ENCODE measurements at places on chromosomes 1 and 21.

DNA sequence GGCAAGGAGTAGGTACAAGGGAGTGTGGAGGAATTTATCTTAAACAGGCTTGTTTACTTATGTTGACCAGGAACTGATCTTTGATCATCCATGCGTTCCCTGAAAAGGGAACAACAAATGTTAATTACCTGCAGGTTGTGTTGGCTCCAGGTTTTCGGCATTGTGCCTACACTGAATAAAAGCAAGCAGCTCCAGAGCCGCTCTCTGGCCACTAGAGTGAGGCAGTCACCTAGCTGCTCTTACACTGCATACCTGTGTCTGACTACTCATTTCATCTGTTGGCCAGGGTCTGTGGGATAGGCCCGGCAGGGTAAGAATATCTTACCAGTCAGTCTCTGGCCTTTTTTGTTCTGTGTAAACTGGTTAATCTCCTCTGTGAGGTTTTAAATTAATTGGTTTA is 183.6 kb downstream of the HFM1 start:
- no peak for DNase-seq

DNA sequence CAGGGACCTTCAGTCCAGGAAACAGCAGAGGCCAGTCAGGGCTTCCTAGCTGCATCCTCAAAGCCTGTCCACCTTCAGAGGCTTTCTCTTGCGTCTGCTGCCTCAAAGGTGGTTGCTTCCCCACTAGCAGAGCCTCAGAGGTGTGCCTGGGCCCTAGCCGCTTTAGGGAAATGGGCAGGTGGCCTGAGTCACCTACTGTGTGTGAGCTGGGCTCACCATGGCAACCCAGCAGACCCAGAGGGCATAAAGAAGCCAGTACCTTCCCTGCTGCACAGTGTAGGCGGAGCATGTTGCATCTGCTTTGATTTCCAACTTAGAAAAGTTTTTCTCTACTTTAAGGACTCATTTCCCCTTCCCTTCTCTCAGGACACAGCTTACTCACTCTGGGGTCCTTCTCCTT is 12.5 kb downstream of the SLC9A1 start:
- DNase-seq, result no peak

DNA sequence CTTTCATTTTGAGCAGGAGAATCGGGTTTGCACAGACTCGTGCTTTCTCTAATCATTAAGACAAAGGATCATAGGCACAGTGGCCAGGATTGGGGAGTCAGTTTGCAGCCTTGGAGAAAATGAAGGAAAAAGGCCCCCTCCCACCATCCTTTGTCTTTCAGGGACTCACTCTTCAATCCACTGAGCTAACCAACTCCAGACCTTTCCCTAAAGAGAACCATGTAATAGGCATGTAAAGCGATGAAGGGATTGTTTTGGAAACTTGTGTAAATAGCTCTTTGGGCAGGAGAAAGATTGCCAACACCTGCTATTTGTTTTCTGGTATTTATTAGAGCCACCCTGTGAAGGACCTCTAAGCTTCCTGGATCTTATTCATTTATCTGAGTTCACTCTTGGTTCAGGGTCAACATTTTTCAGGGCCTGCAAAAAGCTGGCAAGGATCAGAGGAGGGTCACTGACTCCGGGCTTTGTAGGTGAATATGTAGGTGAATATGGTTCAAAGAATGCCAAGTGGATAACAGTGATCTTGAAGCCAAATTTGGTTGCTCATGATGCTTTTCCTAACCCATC is 192.6 kb upstream of the FGGY start:
- DNase-seq, result peak; percentile 22

DNA sequence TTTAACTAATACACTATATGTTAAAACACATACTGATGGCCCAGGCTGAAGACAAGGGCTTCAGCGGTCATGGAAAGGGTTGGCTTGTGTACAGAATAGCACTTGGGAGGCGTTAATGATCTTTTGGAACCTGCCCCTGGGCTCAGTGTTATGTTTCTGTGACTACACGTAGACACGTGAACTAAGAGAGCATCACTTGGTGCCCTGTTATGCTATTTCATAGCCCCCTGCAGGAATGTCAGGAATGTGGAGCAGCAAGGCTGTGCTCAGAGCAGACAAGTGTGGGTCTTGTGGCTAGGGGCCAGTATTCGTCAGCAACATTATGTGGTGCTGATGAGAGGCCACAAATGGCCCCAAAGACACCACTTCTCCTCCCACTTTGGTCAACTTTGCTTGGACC is 132.4 kb downstream of the MAP3K21 start:
- no peak for DNase-seq

- DNase-seq, result no peak
Observed at GRCh38 chr1:202623075-202623474, 87.2 kb downstream of the SYT2 start.

DNA sequence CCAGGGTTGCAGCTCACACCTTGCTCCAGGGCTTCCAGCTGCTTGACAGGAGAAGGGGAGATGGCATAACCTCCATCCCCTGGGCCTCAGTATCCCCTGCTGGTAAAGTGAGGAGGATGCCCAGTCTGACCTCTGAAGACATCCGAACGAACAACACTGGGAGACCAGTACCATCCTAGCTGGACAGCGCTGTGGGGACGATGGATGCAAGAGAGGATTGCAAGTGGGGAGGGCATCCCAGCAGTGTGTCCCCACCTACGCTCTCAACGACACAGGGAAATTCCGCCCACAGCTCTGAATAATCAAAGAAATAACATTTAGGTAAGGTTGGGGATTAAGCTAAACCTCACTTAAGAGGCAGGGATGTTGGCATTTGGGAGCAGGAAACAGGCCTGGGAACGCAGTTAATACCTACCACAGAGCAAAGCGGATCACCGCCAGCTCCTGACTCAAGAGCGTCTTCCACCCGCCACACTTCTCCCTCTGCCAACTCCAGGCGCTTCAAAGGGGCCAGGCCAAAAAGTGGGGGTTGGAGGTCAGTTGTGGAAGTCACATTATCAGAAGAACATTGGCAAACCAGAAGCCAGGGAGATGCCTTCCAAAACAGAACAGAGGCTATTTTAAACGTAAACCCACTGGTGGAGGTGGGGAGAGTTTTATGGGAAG is 47.6 kb downstream of the SSBP3 start:
- DNase-seq, result no peak

DNA sequence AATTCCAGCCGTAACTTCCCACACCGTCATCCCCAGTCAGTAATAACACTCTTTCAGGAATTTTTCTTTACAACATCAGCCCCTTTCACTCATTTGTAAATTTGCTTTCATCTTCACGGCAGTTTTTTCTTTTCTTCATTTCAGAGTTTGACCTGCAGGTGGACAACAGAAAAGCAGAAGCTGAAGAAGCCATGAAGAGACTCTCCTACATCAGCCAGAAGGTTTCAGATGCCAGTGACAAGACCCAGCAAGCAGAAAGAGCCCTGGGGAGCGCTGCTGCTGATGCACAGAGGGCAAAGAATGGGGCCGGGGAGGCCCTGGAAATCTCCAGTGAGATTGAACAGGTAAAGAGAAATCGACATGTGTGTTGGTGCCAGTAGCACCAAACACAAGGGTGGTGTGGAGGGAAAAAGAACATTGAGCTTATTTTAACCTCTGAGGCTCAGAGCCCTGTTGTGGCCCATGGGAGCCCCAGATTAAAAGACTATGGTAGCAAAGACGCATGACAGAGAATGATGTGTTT is 53.2 kb downstream of the LAMC2 start:
- DNase-seq, result no peak

DNA sequence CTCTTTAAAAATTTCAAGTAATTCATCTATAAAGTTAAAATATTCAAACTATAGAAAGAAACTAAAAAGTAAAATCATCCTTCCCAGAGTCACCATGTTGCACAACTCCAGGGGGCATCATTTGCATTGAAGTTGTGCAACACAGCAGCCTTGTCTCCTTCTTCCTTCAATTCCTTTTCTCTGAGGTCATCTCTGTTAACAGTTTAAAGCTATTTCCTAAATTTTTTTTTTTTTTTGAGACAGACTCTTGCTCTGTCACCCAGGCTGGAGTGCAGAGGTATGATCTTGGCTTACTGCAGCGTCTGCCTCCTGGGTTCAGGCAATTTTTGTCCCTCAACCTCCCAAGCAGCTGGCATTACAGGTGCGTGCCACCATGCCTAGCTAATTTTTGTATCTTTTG is 7.1 kb downstream of the RHBG start:
- DNase-seq, result peak; percentile 52

DNA sequence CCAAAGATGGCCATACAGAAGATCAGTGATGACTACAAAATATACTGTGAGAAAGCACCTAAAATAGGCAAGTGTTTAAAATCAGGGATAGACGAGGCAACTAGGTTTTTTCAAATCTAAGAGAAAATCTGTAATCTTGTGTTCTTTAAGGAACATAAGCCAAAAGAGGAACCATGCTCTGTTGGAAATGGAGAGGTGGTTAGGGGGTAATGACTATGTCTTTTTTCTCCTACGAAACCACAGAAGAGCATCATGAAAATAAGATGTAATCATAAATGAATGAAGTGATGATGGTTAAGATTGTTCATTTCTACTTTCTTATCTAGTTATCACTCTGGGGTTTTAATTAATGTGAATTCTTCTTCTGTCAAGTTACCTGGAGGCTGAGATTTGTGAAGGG is 43.1 kb downstream of the RGSL1 start:
- DNase-seq, result no peak

DNA sequence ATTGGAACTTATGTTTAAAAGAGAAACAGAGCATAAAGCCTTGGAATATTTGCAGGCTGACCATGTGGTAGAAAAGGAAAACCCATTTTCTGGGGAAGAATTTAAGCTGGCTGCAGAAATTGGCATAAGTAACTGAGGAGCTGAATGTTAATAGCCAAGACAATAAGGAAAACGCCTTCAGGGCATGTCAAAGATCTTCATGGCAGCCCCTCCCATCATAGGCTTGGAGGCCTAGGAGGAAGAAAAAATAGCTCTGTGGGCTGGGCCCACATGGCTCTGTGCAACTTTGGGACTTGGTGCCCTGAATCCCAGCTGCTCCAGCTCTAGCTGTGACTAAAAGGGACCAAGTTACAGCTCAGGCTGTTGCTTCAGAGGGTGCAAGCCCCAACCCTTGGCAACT is 51.5 kb downstream of the CTH start:
- no peak for DNase-seq

DNA sequence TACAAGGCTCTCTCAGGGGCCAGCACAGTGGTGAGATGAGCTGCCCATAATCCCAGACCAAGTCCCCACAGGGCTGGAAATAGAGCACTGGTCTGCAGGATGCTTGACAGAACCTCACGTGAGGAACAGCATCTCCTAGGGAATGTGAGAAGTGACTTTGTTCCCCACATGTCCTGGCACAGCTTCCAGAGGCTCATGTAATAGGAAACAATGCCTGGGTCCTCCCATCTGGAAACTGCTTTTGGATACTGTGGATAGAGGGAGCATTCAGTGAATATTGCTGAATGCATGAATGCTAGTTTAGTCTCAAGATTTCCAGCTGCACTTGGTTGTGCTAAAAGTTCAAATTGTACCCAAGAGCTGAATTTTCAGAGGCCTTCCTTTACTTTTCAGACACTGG is 146.2 kb downstream of the TNR start:
- no peak for DNase-seq

- DNase-seq, result no peak
Observed at GRCh38 chr1:154337253-154337894, 12.0 kb downstream of the ATP8B2 start.

- DNase-seq, result no peak
Observed at GRCh38 chr1:218384581-218384993, 39.5 kb downstream of the TGFB2 start.

GRCh38 chr1:29798699-29799566 is 562.6 kb downstream of the PTPRU start:
- no peak for DNase-seq

DNA sequence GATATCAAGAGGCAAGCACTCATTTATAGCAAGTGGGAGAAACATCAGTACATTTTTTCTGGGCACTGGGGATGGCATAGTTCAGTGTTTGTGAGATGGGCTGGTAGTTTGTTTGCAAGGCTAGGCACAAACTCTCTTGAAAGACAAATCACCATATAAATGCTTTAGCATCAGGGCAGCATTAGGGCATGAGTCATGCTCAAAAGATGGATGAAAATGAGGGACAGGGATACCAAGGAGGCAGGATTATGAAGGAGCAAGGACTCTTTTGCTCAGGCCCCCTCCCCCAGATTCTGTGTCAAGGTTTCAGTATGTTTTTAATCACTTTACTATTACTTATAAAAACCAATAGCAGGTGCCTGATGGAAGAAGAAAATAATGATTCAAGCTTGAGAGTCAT is 43.9 kb upstream of the CAMK1G start:
- no peak for DNase-seq

GRCh38 chr1:56548571-56548970 is 30.8 kb downstream of the PLPP3 start:
- DNase-seq, result no peak

GRCh38 chr1:117339866-117340700 is 27.2 kb upstream of the MAN1A2 start:
- peak; percentile 39 for DNase-seq

DNA sequence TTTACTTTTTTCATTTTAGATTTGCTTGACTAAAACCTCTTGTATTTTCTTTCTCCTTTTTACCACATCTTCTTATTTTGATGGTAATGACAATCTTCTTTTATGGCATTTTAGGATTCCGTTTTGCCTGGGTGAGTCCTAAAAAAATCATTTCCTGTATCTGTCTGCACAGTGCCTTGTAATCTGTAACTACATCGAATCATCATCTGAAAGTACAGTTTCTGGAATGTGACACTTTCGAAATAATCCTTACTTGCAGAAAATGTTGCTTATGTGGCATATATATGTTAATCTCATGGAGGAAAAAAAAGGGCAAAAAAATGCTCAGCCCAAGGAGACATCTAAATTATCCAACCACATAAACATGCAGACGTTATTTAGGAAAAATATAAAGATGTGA is 29.0 kb downstream of the GREM2 start:
- DNase-seq, result no peak

DNA sequence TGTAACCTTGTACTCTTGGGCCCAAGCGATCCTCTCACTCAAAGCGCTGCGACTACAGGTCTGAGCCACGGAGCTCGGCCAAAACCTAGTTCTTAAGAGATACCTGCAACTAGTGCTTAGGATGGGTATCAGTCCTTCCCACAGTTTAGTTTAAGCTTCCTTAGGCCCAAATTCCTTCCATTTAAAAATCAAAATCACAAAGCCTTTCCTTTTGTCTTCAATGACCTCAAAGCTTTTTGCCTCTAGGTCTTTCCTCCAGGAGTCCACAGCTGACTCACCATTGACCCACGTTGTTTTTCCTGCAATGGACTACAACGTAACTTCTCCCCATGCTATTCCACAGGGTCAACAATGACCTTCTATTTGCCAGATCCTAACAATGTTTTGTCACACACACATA is 64.0 kb downstream of the APP start:
- DNase-seq, result no peak

DNA sequence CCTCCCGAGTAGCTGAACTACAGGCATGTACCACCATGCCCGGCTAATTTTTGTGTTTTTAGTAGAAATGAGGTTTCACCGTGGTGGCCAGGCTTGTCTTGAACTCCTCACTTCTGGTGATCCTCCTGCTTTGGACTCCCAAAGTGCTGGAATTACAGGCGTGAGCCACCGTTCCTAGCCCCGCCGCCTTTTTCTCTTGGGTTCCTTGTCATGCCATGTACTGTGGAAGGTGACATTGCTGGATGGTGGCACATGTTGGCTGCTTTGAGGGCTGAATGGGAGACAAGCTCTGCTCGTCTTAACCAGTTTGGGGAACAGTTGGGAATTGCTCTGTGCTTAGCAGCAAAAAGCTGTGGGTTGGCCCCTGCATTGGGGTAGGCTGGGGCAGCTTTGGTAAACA is 22.7 kb downstream of the ACTL8 start:
- no peak for DNase-seq
